ENCODE measurements at places on chromosomes 16 and 17.

- no peak for DNase-seq
These were observed 705.7 kb downstream of the MAF start for GRCh38 chr16:78894886-78895285.

DNA sequence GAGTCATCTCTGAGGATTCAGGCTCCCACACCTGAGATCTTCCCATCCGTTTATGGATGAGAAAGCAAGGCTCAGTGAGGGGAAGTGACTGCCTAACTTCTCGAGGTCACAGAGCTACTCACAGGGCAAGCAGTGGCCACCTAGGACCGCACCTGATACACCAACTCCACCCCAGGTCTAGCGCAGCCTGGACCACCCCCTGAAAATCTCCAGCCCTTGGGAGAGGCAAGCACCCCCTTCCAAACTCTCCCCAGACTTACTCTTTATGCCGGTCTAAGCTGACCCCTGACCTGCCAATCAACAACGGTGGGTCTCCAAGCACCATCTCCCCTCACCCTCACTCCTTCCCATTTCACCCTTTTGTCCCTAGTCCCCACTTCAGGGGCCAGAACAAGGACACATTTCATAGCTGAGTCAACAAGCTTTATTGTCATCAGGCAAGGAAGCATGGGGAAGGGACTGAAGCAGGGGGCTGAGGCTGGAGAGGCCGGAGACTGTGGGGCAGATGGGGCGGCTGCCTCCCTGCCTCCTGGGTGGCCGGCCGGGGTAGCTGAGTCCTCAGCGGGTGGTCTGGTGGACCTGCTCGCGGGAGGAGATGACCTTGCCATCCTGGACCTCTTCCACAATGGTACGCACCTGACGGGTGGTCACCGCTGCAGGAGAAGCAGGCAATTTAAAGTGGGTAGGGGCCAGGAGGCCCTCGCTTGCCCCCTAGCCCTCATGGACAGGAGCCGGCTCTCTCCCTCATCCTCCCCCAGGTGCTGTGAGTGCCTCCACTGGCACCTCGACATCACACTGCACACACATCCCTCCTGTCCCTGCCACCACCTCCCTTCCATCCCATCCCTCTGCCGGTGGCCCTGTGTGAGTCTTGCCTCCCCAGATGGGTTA, 5.1 kb downstream of the KRT17 start:
- no peak for DNase-seq

- DNase-seq: no peak
These were observed 67.4 kb downstream of the CDH11 start for GRCh38 chr16:65054457-65054856.

DNA sequence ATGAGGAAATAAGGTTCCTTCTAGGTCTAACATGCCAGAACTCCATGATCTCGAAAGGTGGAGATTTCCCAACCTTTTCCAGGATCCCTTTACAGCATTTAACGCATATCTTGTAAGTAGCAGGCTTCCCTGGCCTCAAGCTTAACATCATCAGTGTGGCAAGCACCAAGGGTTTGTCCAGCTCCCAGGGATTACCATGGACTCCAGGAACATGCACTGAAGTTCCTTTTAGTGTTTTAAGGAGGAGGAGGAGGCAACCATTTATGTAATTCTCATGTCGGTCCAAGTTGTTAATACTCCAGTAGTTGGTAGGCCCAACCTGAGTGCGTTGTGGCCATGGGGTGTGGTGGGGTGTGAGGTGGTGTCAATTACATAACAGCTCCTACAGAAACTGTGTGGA, 11.8 kb upstream of the SKAP1 start:
- DNase-seq: no peak

DNA sequence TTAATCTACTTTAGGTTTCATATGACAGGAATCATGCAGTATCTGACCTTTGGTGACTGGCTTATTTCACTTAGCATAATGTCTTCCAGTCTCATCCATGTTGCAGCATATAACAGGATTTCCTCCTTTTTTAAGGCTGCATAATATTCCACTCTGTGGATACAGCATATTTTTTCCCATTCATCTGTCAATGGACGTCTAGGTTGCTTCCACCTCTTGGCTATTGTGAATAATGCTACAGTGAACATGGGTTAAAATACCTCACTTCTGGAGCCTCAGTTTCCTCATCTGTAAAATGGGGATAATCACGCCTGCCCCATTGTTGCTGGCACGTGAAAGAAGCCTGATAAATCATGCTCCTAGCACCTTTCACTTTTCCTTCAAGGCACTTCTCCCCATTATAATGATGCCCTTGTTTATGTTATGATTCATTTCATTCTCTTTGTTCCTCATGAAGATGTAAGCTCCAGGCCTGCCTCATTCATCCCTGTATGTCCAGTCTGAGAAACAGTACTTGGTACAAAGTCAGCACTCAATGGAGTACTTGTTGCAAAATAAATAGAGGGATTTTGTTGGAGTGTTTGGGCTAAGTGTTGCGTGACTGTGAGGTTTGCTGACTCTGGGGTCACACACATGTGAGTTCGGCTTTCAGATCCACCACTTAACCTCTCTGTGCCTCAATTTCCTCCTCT, 59.6 kb downstream of the ABAT start:
- no peak for DNase-seq

GRCh38 chr16:17568239-17568638, 97.5 kb upstream of the XYLT1 start:
- DNase-seq: no peak

- no peak for DNase-seq
These were observed 5.2 kb upstream of the AATF start for GRCh38 chr17:36943250-36944191.

- DNase-seq: no peak
These were observed 586 bp downstream of the GLYR1 start for GRCh38 chr16:4846503-4846900.

DNA sequence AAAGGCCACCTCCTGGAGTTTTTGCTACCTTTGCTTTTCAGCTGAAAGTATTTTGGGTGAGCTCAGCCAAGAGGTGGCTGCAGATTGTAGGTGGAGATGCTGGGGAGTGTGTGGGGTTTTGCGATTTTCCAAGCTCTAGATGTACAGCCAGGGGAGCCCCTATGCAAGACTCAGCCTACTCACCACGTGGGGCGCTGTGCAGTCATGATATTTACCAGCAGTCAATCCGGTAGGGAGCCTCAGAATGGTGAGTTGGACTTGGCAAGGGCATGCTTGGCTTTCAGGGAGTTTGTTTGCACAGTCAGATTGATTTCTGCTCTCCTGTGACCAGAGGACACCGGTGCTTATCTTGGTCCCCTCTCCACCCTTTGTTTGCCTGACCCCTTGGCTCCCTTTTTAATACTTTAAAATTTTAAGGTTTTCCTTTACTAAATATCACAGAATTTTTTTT, 175.3 kb downstream of the UTP18 start:
- no peak for DNase-seq

GRCh38 chr17:19590912-19591551, 57.4 kb downstream of the SLC47A1 start:
- DNase-seq: no peak

- DNase-seq: no peak
These were observed 218.9 kb downstream of the MAF start for GRCh38 chr16:79381603-79382042.

DNA sequence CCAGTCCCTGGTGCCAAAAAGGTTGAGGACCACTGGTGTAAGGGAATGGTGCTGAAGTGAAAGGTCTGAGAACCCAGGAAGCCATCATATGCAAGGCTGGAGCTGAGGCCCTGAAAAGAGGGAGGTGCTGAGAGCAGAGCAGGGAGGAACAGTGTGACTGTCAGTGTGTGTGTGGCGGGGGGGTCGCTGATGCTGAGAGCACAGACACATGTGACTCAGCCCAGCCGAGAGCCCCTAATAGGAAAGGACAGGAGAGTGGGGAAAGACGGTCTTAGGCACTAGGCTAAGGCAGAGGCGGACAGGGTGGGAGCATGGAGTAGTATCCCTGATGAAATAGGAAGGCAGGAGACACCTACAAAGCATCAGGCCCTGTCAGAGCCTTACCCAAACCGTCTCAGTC, 1.2 kb downstream of the B9D1 start:
- no peak for DNase-seq

DNA sequence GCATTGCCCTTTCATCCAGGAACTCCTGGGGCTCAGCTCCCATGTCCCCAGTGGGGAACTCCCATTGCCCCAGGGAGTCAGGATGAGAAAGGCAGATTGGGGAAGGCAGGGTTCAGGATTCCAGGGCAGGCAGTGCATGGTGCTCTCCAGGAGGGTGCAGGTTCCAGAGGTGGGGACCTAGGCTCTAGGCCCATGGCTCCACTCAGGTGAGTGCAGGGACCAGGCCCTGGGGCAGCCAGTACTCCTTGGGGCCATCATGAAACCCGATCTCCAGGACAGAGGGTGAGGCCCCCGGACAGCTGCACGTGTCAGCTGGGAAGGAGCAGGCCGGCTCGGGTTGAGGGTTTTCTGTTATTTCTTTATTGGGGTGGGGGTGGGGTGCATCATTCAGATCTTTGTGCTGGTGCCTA, 1.3 kb upstream of the MTSS2 start:
- DNase-seq: no peak

DNA sequence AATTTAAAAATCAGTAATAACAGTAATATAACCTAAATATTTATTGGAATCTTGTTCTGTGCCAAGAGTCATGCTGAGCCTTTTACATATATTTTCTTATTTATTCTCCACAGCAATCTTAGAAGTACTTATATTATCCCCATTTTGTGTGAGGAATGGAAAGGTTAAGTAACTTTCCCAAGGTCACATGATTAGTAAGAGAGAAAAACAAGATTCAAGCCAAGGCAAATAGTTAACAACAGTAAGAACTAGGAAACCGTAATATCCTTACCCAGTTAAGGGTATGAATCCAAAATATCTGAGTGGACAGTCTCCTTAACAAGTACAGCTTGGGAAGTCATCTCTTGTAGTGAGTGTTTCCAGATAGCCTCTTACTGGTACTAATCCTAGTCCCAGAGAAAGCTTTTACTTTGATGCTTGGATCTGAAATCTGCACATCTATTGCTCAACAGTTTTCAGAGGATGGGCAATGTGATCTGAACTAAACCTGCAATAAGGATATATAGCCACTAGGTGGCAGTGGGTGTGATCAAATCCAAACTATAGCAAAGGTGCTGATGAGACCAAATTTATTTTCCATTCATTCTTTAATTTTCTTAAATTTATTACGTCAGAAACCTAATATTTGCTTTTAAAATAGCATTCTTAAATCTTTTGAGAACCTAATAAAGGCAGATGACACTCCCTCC, 23.3 kb downstream of the SHISA6 start:
- no peak for DNase-seq

DNA sequence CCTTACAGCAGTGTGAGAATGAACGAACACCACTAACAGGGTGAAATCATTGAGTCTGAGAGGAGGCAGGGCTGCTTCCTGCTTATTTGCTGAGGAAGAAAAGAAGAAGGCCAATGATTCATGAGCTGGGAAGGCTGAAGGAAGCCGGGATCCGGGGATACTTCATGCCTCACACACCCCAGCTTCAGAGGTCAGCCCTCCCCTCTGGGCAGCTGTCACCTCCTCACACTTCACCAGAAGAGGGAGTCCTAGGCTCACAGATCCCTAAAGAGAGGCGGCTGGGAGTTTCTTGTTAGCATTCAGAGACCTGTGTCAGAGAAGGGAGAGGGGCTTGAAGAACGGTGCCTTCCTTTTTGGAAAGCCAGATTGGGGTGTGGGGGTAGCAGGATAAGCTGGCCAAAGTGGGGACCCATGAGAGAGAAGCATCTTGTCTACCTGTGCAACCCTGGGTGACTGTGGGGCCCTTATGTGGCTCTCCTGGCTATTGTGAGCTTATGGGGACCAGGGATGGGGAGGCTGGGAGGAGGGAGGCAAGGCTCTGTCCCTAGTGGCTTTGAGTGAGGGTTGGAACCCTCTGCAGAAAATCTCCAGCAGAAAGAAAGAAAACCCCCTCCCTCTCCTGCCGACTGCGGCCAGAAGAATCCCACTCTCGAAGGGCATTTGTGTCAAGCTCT, 94.6 kb downstream of the RGS9 start:
- DNase-seq: no peak

GRCh38 chr17:36935671-36936454, 1.4 kb upstream of the LHX1 start:
- DNase-seq: no peak

DNA sequence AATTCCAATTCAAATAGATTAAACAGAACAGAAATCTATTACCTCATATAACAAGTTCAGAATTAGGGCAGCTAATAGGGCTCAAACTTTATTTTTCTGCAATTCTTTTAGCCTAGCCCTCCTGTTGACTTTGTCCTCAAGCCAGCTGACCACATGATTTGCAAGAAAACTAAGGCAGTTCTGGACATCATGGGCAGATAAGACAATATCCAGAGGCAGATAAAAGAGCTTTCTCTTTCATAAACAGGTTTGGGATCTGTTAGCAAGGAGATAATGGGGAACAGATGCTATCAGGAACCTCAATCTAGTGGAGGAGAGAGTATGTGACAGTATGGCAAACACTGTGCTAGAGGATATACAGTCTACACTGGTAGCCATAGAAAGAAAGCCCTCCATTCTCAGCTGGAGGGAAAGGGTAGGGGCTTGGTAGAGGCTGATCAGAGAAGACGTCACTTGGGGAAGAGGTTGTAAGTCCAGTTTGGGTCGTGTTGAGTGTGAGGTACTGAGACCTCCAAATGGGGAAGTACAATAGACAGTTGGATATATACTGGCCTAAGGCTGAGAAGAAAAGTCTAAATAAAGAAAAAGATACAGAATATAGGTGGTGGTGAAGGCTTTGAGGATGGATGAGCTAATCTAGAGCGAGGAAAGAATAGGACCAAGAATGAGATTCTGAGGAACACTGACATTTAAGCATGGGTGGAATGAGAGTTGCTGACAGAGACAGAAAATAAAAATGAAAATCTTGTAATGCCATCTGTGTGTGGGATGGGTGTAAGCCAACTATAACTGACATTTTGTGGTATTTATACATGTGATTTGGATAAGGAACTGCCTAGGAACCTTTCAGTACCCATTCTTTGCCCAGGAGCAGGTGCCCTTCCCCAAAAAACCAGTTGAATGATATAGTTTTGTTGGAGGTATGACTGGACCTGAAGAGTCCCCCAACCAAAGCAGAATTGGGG, 67.4 kb downstream of the CYB561 start:
- no peak for DNase-seq

DNA sequence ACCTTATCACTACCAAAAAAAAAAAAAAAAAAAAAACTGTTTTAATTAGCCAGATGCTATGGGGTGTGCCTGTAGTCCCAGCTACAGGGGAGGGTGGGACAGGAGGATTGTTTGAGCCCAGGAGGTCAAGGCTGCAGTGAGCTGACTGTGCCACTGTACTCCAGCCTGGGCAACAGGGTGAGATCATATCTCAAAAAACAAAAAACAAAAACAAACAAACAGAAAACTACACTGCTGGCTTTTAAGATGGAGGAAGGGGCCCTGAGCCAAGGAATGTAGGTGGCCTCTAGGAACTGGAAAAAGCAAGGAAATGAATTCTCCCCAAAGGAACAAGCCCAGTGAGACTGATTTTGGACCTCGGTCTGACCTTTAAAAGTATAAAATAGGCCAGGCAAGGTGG, 61.4 kb downstream of the BEAN1 start:
- no peak for DNase-seq

DNA sequence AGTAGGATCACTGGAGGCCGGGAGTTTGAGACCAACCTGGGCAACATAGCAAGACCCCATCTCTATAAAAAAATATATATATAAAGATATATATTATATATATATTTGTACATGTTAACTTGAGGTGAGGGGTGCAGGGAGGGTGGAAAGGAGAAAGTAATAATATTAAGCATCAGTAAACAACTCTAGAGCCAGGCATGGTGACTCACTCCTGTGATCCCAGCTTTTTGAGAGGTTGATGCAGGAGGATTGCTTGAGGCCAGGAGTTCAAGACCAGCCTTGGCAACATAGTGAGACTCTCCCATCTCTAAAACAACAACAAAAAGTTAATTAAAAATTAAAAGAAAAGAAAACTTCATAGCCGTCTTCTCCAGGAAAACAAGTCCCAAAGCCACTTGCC, 61.7 kb upstream of the SMURF2 start:
- no peak for DNase-seq

- DNase-seq: no peak
These were observed 17.5 kb upstream of the MT4 start for GRCh38 chr16:56547120-56547948.
